ENCODE measurements at places on chromosomes 2 and 18. TPM values are rescaled to one million over a fixed set of nuclear protein-coding genes. Genes with fewer than 3 reads are reported as not detected.

TBR1 gene
- total RNA-seq, result not detected

LIMS4 gene
- total RNA-seq, result not detected

EMILIN1 gene
- total RNA-seq, result 0.93 TPM

UPP2 gene
- total RNA-seq, result not detected

UGT1A10 gene
- not detected for total RNA-seq

ADAM23 gene
- total RNA-seq, result 0.95 TPM

All from T-cell (primary cell).